Sigmoid colon (tissue), 7 donors: ENCODE measurements at places on chromosomes 16 and 17.

GRCh38 chr16:24164416-24164815 is 91.7 kb upstream of the CACNG3 start:
- no peak for DNase-seq

DNA sequence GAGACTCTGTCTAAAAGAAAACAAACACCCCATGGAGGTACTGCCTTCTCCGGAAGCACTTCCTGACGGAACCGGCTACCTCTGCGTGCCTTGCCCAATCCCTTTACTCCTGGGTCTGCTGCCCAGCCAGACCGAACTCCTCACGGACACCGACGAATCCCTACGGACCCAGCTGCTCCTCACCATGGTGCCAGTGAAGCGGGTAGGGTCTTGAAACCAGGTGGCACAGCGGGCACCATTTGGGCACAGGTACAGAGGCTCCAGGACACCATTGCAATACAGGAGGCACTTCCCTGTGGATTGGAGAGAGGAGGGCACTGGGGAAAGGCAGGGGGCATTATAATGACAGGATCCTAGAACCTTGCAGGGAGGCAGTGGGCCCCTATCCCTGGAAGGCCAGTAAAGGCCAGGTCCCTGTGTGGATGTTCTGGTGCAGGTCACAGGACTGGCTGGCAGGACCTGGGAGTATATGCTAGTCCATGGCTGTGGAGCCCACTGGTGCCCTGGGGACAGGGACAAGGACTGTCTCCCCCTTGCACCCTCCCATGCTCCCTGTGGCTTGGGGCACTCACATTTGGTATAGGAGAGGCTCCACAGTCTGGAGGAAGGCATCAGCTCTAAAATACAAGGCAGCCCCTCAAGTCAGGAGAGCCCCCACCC is 2.3 kb downstream of the SLC25A39 start:
- no peak for DNase-seq

GRCh38 chr17:77721846-77722160 is 236.7 kb upstream of the TNRC6C start:
- DNase-seq = no peak

- DNase-seq = no peak
These were observed 61.3 kb downstream of the GRIN2A start for GRCh38 chr16:10120953-10121352.

DNA sequence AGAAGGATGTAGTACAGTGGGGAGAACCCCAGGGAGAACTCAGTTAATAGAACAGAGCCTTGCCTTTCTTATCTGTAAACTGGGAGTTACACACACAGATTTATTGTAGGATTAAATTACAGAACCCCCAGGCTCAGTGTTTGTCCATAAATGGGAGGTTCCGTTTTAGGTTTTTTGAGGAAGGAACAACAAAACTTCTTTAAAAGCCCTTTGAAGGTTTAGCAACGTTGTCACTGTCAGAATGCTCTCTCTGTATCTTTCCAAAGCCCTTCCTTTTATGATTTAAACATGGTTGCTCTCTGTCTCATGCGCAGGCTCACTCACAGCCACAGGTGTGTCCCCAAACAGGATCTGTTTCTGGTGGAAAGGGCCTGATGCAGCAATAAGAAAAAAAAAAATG is 9.4 kb upstream of the GNA13 start:
- peak; percentile 0 for DNase-seq

- no peak for DNase-seq
These were observed 108.8 kb downstream of the WSCD1 start for GRCh38 chr17:6179017-6179416.

DNA sequence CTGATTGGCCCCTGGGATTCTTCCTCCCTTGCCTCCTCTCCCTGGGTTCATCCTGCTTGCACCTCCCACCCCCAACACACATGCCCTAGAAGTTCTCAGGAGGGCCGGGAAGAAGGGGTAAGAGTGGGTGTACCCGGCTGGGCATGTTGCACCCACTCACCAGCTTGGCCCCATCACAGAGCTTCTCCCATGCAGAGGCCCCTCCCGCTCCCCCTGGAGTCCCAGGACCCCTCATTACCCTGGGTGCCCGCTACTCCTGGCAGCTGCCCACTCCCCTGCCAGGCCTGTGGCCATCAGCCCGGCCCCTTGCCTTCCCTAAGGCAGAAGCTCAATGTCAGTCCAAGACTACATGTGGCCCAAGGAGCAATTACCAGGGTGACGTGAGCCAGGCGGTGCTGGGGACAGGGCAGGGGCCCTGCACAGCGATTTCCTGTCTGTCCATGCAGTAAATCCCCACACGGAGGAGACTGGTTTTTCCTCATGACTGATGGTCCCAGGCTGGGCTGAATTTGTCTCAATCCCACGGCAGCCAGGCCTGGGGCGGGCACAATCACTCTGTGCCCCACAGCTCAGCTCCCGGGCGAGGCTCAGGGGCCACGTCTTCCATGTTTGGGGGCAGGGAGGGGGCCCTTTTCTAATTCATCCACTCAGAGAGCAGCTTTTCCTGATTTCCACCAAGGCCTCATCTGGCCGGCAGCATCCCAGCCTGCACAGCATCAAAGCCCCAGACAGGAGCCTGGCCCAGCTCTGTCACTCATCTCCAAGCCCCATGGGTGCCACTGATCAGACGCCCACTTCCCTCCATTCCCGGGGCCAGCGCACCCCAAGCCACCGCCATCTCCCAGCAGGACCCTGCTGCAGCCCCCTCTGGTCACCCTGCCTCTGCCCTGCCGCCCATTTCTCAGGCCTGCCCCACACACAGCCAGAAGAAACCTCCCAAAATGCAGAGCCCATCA is 234.7 kb downstream of the KATNIP start:
- DNase-seq = no peak

DNA sequence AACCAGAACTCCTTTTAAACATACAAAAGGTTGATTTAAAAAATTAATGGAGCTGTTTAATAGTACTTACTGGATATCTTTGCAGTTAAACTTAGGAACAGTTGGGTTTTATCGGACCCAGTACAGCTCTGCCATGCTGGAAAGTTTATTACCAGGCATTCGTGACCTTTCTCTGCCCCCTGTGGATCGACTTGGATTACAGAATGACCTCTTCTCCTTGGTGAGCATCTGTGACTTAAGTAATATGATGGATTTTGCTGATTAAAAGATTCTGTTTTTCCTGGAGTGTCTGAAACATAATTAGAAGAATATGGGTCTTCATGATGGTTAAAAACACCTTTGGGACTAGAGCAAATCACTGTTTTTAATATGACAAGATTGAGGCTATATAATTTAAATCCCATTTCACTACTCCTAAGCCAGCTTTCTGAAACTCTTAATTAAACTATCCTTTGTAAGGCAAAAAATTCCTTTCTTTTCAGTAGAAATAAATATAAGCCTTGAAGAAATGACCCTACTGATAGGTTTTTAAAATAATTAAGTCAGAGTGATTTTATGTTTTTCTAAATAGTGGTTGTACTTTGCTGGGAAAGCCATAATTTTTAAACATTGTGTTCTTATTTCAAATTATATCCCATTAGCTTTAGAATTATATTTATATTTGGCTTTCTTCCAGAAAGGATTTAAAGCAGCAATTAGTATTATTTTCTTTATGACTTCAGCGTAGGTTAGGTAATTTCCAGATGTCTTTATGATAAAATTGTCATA is 45.7 kb upstream of the KPNB1 start:
- no peak for DNase-seq
